ENCODE measurements at places on chromosomes 1 and 21.

- DNase-seq, result no peak
These were observed 348.7 kb downstream of the SETD4 start for GRCh38 chr21:35711661-35712060.

DNA sequence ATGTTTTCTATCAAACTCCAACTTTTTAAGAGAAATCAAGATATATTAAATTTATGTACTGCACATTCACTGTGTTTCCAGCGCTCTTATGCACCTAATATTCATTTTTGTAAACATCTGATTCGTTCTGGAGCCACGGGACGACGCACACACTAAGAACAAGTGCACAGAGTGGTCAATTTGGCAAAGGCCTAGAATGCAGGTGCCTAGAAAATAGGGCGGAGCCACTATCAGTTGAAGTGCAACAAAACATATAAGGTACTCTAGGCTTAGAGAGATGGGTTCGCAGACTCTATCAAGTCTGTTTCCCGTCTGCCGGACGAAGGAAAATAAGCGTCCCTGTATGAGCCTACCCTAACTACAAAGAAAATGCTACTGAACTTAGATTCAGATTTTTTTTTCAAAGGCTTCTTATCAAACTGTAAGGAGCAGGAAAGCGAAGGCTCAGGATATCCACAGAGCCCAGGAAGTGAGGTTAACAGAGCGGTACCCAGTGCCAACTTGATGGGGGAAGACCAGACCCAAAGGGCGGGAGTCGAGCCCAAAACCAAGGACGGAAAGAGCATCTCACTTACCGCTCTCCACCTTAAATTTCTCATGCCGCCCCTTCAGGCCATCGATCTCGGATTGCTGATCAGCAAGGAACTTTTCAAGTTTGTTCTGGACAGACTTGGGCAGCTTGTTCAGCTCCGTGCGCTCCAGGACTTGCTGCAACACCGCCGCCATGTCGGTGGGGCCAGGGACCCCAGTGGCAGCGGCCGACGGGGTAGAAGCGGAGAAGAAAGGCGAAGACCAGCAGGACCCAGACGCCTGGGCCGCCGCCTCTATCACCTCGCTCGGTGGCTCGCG, 526 bp downstream of the TPR start:
- DNase-seq, result no peak

DNA sequence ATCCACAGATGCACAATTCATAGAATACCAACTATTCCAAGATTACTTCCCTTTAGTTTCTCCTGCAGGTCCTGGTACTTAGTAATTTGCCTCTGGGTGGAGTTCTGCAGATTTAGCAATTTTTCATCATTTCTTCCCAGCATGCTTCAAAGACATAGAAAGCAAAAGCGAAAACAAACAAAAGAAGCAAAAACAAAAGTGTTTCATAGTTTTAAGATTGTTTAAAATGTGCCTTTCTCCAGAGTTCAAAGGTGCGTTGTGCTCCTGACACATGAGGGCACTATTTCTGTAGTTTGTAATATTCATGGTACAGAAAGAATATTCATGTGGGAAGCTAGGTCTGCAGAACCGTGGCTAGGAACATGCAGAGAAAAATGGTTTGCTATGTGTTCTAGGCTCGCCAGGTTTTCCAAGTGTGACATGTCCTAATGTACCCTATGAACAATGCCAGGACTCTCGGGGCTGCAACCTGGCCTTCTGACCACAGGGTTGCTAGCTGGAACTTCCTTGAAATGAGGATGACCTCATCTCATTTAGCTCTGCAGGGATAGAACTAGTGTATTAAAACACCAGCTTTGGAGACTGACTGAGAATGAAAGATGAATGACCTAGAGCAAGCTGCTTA, 30.0 kb upstream of the RCSD1 start:
- DNase-seq, result no peak

DNA sequence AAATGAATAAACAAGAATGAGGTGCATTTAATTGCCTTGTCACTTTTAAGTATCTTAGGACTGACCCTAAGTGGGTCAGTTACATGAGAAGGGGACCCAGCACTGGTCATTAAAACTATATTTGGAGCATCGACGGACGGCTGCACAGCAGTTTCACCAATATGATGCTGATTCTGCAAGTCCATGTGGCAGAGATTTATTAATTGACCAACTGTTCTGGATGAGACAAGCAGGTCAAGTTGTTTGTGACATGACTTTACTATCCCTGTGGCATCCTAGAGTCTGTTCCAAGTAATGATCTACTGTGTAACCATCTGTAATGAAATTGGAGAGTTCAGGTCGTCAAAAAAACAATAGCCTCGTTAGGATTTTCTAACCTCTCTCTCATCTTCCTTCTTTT, 9.5 kb downstream of the AMPD1 start:
- DNase-seq, result no peak

DNA sequence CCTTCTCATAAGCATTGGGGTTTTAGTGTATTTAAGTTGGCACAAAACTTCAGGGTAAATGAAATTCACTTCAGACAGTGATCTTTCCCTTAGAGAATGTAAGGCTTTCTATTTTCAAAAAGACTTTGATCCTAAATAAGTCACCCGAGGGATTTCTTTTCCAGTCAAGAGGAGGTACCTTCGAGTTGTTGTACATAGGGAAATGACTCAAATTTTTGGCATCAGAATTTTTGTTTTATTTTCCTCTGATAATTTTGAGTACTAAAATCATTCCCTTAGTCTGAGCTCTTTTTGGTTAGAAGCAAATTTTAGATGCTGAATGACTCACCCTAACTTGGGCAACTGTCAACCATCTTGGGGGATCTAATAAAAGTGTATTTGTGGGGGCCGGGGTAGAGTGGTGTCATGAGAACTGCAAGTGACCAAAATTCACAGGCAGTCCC, 193.9 kb downstream of the DHRS3 start:
- no peak for DNase-seq

GRCh38 chr1:56686169-56686568, 41.1 kb downstream of the PRKAA2 start:
- DNase-seq, result no peak

- DNase-seq, result no peak
These were observed 11.0 kb downstream of the EVA1C start for GRCh38 chr21:32423320-32424190.

DNA sequence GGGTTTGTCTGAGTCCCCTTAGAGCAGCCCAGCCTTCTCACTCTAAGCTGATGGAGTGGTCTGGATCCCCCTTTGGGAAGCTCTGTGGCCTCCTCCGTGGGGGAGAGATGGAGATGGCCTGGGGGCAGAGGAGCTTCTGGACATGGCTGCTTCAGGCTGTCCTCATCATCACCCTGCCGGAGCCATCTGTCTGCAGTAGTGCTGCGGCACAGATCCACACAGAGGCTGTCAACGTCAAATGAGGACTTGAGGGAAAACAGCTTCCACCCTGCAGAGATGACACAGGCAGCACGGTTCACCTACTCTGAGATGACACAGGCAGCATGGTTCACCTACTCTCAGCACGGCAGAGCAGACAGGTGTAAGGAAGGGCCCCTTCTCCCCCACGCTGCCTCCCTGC, 134.3 kb downstream of the IGSF21 start:
- DNase-seq, result no peak

DNA sequence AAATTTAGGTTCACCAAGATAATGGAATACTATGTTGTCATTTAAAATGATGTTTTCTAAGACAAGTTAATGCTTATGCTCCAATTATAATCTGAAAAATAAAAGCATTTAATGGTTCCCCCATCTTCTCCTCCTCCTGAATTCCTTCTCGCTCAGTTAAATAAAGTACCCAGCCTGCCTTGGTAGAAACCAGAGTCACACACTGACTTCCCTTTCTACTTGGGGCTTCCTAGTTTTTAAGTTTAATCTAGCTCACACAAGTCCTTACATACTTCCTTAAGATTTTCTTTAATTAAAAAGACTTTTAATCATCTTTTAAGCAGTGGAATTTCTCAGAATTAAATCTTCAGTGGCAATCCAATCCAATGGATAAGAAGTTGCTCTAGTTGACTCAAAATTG, 32.9 kb downstream of the CD58 start:
- no peak for DNase-seq

DNA sequence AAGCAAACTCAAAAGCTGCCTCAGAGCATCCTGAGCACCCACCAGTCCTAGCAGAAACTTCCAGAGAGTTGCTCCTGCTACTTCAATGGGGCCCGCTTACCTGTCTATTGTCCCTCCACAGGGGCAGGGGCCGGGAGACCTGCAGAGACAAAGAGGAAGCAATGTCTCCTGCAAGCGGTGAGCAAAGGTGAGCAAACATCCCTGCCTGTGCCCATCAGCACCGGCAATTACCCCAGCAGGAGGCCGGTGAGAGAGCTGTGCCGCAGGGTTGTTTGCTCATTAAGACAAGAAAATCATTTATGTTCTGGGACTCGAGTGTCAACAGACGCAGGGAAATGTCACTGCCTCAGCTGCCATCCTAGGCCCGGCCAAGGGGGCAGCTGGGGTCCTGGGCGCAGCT, 53.8 kb upstream of the TARDBP start:
- DNase-seq, result no peak

DNA sequence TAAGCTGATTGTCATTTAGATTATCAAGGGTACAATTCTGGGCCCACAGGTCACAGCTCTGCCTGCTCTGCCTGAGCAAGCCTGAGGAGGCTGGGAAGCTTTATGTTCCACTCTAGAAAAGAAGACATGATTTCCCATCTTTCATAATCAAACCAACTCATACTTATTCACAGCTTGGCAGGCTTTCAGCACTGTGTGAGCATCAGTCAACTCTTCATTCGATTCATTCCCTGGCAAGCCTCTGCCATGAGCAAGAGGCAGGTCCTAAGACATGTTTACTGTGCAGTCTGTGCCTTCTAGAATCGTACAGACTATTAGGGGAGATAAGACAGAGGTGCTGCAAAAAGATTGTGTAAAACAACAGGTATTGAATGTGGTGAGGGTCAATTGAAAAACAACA, 24.5 kb upstream of the KIRREL1 start:
- no peak for DNase-seq

All from spleen (tissue), 13 donors.